Aorta (tissue), 5 donors: ENCODE measurements at places on chromosomes 16 and 17. TPM values are rescaled to one million over a fixed set of nuclear protein-coding genes. Genes with fewer than 3 reads are reported as not detected.

Gene MPP3
- total RNA-seq, result 14.6 TPM

Gene EFCAB3
- not detected for total RNA-seq

Gene MFSD6L
- total RNA-seq, result 0.19 TPM

Gene HOXB1
- not detected for total RNA-seq

Gene TRAPPC1
- 70.3 TPM for total RNA-seq

Gene SLC16A11
- 1.3 TPM for total RNA-seq

Gene P3H4
- total RNA-seq, result 19.6 TPM

Gene RAPGEFL1
- total RNA-seq, result 16.6 TPM

Gene KRT36
- total RNA-seq, result not detected

Gene CAPNS2
- 0.45 TPM for total RNA-seq

Gene CACNG4
- total RNA-seq, result not detected

Gene LIG3
- 26.7 TPM for total RNA-seq

Gene SPG7
- 90.6 TPM for total RNA-seq

Gene TOP2A
- total RNA-seq, result 1.8 TPM

Gene IL21R
- 3.8 TPM for total RNA-seq

Gene CXCL16
- 64.0 TPM for total RNA-seq
